Activated CD4-positive, alpha-beta T cell treated with anti-CD3 and anti-CD28 coated beads, Interleukin-2, amount 10 ng/mL, durations not matched to agents 7 days and 5 days (primary cell): ENCODE measurements at places on chromosomes 7 and 10. TPM values are rescaled to one million over a fixed set of nuclear protein-coding genes. Genes with fewer than 3 reads are reported as not detected.

DNA sequence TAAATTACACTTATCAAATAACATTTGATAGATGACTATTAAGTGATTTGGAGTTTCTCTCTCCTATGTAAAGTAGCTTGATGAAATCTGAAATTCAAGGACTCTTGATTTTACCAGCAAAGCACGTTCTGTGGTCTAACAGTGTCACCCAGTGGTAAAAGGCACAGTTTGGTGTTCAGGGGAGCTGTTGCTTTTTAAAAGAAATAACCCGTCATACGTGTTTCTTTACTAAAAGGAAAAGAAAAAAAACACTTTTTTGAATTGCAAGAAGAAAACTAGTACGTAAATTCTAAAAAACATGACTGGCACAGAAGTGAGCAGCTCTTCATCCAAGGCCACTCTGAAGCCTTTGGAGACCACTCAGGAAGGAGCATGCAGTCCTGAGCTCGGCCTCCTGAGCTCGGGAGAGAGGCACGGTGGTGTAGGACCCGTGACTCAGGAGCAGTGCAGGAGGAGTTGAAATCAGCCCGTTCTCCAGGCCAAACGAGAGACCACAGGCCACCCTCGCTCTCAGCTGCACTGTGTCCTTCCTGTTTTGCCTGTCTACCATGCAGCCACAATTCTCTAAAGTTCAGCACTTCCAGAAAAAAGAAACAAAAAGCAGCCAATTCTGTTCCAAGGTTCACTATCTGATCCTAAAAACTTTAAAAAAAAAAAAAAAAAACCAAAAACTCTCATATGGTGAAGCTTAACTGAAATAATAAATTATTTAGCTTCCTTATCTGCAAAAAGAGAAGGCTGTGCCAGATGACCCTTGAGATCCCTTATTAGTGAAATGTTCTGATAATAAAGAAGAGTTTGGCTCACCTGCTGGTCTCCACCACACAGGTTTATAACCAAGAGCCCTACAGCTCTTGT, 212.6 kb upstream of the FRMD4A start:
- H3K4me1 ChIP-seq: peaks cover 84% of the 10 kb centered on the region
- peaks cover 52% of the 10 kb centered on the region for H3K36me3 ChIP-seq
- peak; percentile 63 for DNase-seq
- H3K4me3 ChIP-seq: peak overlapping the region; percentile 42

DNA sequence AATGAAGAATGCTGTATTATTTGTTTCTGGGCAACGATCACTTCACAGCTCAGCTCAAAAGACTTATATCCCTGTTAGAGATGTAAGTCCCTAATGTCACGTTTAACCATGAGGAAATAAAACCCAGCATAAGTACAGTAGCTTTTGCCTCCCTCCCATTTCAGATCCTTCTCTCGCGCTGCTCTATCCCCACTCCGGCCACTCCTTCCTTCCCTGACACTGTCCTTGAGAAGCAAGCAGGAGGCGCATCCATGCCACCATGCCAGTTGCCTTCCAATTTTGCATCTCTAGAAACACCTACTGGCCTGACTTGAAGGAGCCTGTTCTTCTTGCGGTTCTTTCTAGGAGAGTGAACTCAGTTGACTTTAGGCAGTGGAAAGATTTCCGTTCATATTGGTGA, 1.2 kb downstream of the FAM180A start:
- H3K4me3 ChIP-seq: no peak overlapping the region
- no peaks in the 10 kb centered on the region for H3K36me3 ChIP-seq
- H3K27me3 ChIP-seq: no peaks in the 10 kb centered on the region
- no peak for DNase-seq
- no peak overlapping the region for H3K27ac ChIP-seq
- H3K4me1 ChIP-seq: no peaks in the 10 kb centered on the region

GRCh38 chr7:138144958-138145357, 68.7 kb downstream of the AKR1D1 start:
- DNase-seq: no peak
- no peaks in the 10 kb centered on the region for H3K36me3 ChIP-seq
- peaks cover 11% of the 10 kb centered on the region for H3K4me1 ChIP-seq
- peaks cover 14% of the 10 kb centered on the region for H3K27me3 ChIP-seq

DNA sequence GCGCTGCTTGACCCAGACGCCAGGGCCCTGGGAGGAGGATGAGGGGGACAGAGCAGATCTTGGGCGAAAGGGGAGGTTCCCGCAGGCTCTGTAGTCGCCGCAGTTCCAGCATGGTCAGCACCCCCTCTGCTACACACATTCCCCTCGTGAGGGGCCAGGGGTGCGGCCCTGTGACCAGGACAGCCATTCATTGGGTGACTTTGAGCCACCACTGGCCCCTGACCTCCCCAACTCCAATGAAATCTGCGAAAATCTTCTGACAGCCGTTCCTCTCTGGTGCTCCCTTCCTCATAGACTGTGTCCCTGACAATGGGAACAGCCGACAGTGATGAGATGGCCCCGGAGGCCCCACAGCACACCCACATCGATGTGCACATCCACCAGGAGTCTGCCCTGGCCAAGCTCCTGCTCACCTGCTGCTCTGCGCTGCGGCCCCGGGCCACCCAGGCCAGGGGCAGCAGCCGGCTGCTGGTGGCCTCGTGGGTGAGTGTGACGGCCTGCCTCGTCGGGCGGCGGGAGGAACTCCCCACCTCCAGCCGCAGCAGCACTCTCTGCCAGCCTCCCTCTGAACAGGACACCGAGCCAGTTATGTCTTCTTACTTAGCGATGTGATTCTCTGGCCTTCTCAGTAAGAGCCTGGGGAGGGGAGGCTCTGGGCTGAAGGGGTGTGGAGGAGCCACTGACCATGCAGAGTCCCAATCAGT, 825 bp downstream of the TMEM176A start:
- peaks cover 59% of the 10 kb centered on the region for H3K27me3 ChIP-seq
- no peaks in the 10 kb centered on the region for H3K36me3 ChIP-seq
- no peak for DNase-seq

GRCh38 chr10:132692311-132692710, 93.6 kb downstream of the NKX6-2 start:
- H3K36me3 ChIP-seq: peaks cover 8% of the 10 kb centered on the region
- DNase-seq: no peak
- no peak overlapping the region for H3K27ac ChIP-seq
- no peaks in the 10 kb centered on the region for H3K27me3 ChIP-seq

GRCh38 chr10:92571649-92572048, 2.2 kb downstream of the IDE start:
- H3K4me1 ChIP-seq: peaks cover 34% of the 10 kb centered on the region
- peaks cover 2% of the 10 kb centered on the region for H3K27me3 ChIP-seq
- no peak for DNase-seq

DNA sequence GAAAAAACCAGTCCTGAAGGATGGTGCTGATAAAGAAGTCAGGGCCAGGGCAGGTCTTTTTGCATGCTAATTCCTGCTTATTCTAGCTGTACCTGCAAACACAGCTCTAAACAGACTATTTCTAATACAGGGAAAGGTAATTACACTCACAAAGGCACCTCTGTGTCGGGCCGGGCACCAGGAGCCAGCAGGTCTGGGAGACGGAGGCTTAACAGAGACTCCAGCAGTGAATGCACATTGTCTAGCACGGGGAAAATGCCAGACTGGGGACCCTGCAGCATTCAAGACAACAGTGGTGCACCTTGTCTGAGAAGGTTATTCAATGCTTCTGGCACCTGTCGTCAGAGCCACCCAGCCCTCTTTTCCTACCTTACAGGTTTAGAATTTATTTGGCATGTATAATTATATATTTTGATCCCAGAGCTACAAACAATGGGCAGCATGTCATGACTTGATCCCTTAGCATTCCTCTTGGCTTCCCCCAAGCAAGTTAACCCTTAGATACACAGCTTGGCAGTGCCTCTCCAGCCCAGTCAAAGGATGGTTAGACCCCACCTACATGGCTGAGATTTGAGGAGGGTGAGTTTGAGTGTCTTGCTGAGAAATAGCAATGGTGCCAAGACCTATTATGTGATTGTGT, 185.2 kb downstream of the SLC25A13 start:
- peaks cover 2% of the 10 kb centered on the region for H3K36me3 ChIP-seq
- DNase-seq: no peak
- no peak overlapping the region for H3K4me3 ChIP-seq
- no peaks in the 10 kb centered on the region for H3K27me3 ChIP-seq
- no peaks in the 10 kb centered on the region for H3K4me1 ChIP-seq

DNA sequence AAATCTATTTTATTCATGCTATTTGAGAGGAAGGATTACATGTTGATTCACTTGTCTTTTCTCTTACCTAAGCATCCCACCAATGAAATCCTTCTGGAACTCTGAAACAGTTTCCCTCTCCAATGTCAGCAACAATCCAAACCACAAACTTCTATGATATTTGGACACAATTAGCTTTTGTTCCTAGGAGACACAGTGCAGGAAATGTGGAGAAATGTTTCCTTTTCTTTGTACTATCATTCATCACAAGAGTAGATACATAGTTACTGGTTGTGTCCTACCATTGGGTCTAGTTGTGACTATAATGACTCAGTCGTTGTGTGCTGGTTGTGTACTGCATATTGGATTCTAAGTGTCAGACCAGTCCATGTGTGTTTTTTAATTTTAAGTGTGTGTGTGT, 156.8 kb upstream of the MAGI2 start:
- no peaks in the 10 kb centered on the region for H3K27me3 ChIP-seq
- H3K36me3 ChIP-seq: no peaks in the 10 kb centered on the region
- H3K4me1 ChIP-seq: no peaks in the 10 kb centered on the region
- no peak overlapping the region for H3K27ac ChIP-seq
- no peak overlapping the region for H3K4me3 ChIP-seq

GRCh38 chr10:79345241-79346011, 1.8 kb upstream of the PPIF start:
- H3K36me3 ChIP-seq: peaks cover 18% of the 10 kb centered on the region
- H3K4me3 ChIP-seq: no peak overlapping the region
- H3K27ac ChIP-seq: peak overlapping the region; percentile 13
- no peaks in the 10 kb centered on the region for H3K27me3 ChIP-seq
- no peak for DNase-seq

DNA sequence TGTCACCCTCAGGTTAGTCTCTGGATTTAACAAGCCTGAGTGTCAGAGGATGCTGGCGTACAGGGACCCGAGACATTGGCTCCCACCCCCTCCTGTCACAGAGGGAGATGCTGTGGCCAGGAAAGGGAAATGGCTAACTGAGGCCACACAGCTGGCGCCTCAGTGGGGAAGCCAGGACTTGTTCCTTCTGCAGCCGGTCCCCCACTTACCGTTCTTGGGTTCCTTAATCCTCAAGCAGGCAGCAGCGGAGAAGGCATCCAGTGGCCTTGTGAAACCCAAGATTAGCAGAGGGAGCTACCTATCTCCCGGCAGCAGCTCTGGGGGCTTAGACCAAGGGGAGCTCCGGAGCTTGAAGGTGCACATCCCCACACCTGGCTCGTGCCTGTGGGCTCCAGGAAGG, 65.4 kb downstream of the NEURL1 start:
- H3K27me3 ChIP-seq: peaks cover 28% of the 10 kb centered on the region
- H3K4me1 ChIP-seq: peaks cover 10% of the 10 kb centered on the region
- no peak overlapping the region for H3K27ac ChIP-seq
- H3K36me3 ChIP-seq: no peaks in the 10 kb centered on the region
- no peak for DNase-seq

- peaks cover 3% of the 10 kb centered on the region for H3K4me1 ChIP-seq
- peaks cover 54% of the 10 kb centered on the region for H3K27me3 ChIP-seq
- H3K27ac ChIP-seq: no peak overlapping the region
- H3K4me3 ChIP-seq: no peak overlapping the region
Observed at GRCh38 chr7:150881189-150881588, 28.9 kb downstream of the AOC1 start.

SPDYE6 gene
- not detected for total RNA-seq

RSPH10B gene
- total RNA-seq: not detected

ANKRD7 gene
- total RNA-seq: not detected

SPOCK2 gene
- 424 TPM for total RNA-seq
